Stimulated activated CD4-positive, alpha-beta T cell treated with anti-CD3 and anti-CD28 coated beads, TNF-alpha, amount 100 ng/mL, for 24 hours (primary cell): ENCODE measurements at places on chromosomes 4 and X.

DNA sequence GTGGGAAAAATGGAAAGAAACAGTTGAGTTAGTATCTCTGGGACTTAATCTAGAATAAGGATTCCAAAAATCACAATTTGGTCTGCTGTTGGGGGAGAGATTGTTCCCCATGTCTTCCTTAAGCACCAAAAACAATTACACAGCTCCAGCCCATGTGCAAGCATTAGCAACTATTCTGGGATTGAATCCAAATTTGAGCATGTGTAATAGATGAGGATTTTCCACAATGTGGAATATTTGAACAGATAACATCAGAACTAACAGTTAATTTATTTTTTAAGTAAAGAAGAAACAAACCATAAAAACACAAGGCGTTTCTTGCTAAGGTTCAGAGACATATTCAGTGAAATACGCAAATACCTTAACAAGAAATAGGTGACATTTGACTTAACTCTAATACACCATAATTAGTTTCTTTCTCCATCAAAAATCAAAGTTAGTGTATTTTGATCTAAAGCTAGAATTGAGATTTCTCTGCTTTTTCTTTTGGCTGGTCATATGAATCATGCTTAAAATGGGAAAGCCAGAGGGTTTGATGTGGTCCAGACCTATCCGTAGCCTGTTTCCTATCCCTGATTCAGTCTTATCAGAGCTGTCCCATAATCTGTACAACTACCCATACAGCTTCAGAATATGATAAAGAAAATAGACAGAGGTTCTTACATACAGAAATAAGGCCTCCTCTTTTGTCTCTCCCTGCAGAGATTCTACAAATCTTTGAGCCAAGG, 413.4 kb downstream of the PACRGL start:
- no peak for DNase-seq

DNA sequence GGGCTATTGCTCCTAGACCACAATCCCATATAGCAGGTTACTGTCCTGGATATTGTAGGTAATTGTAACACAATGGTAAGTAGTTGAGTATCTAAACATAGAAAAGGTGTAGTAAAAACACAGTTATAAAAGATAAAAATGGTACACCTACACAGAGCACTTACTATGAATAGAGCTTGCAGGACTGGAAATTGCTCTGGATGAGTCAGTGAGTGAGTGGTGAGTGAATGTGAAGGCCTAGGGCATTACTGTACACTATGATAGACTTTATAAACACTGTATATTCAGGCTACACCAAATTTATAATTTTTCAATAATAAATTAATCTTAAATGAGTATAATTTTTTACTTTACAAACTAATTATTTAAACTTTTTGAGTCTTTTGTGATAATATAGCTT, 425.7 kb downstream of the PABPC4L start:
- no peak for DNase-seq

DNA sequence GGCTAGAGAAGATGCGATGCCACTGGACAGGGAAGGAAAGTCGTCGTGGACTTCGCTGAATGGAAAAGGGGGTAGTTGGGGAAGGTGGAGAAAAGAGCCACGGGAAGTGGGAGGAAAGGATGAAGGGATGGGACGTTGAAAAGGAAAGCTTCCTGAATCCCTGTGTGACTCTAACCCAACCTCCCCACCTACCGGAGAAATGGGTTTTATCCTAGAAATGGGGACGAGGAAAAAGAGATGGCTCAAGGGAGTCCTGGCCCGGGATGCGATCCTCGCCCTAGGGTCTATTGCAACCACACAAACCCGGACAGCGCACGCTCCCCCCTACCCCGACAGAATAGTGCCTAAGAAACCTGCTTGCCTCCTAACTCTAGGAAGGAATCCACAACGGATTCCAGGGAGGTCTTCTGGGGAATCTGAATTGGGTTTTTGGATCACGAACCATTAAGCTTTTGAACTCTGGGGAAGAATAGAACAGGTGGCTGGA, 738 bp upstream of the TSPAN5 start:
- DNase-seq: no peak

DNA sequence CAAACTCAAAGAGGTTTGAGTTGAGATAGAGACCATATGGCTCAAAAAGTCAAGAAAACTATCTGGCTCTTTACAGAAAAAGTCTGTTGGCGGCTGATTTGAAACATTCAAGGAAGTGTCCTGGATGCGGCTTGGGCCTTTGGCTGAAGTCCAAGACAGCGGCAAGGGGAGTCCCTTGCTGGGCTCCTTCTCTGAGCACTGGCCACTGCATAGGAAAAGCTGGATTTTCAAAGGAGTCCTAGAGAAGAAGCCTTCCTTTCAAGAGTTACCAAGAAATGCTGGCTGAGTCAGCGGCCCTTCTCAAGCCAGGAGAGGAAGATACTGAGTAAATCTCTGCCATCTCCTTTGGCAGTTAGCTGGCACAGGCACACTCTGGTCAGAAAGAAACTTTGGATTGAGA, 12.1 kb downstream of the APLN start:
- no peak for DNase-seq

DNA sequence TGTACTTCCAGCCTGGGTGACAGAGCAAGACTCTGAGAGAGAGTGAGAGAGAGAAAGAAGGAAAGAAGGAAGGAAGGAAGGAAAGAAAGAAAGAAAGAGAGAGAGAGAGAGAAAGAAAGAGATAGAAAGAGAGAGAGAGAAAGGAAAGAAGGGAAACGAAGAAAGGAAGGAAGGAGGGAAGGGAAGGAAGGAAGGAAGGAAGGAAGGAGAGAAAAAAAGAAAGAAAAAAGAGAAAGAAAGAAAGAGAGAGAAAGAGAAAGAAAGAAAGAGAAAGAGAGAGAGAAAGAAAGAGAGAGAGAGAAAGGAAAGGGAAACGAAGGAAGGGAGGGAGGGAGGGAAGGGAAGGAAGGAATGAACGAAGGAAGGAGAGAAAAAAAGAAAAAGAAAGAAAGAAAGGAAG, 238.6 kb downstream of the ASMT start:
- no peak for DNase-seq

GRCh38 chr4:124903995-124904722, 191.6 kb upstream of the ANKRD50 start:
- DNase-seq: no peak

GRCh38 chr4:26837993-26838842, 22.4 kb upstream of the STIM2 start:
- DNase-seq: no peak

DNA sequence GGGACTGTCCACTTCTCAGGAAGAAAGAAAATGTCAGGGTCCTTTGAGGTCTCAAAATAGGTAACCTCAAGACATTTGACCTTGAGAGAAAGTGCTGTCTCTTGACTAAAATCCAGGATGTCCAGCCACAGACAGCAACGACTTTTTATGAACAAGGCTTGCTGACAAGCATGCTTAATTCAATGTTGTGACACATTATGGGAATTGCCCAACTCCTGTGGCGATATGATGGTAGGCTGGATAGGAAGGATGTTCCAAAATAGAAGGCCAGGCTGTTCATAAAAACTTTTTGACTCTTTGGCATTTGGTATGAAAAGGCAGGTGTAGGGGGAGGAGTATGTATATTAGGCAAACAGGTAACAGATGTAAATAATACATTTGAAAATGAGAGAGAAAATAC, 50.8 kb upstream of the EDNRA start:
- no peak for DNase-seq

GRCh38 chr4:159103384-159103990, 608 bp downstream of the RAPGEF2 start:
- no peak for DNase-seq

GRCh38 chr4:19945501-19945900, 306.2 kb upstream of the SLIT2 start:
- no peak for DNase-seq

- no peak for DNase-seq
These were observed 338 bp upstream of the KLHL2 start for GRCh38 chr4:165207016-165207430.

GRCh38 chrX:10381193-10381592, 224.4 kb downstream of the CLCN4 start:
- no peak for DNase-seq

- no peak for DNase-seq
These were observed 43.2 kb upstream of the FUNDC1 start for GRCh38 chrX:44585866-44586265.

DNA sequence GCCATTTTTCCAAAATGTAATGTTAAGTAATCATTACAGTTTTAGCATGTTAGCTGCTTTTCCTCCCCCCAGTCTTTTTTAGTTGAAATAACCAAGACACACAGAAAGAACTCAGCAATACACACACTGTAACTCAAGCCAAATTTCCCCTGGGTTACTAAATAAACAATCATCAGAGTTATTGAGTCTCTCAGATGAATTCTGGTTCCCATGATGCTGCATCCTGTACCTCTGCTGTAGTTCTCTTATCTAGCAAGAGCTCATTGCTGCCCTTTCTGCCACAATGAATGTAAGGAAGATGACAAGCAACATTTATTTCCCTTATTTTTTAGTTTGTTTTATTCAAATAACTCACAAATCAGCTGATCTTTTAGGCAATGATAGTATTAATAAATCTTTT, 185.1 kb downstream of the ARHGAP6 start:
- no peak for DNase-seq

GRCh38 chrX:43566170-43566569, 89.9 kb upstream of the MAOA start:
- no peak for DNase-seq

GRCh38 chrX:49002091-49002935, at the start of gene GRIPAP1:
TSS of gene GRIPAP1 (minus strand) at chrX:49002264. CDS start at chrX:49002229, 35 bp downstream.
- DNase-seq: peak; percentile 70

- no peak for DNase-seq
These were observed 55.1 kb downstream of the NBDY start for GRCh38 chrX:56783996-56784620.

- DNase-seq: peak; percentile 50
These were observed 85.7 kb upstream of the MTM1 start for GRCh38 chrX:150482537-150483206.

- DNase-seq: no peak
These were observed 125.9 kb downstream of the NSUN7 start for GRCh38 chr4:40875507-40876150.

DNA sequence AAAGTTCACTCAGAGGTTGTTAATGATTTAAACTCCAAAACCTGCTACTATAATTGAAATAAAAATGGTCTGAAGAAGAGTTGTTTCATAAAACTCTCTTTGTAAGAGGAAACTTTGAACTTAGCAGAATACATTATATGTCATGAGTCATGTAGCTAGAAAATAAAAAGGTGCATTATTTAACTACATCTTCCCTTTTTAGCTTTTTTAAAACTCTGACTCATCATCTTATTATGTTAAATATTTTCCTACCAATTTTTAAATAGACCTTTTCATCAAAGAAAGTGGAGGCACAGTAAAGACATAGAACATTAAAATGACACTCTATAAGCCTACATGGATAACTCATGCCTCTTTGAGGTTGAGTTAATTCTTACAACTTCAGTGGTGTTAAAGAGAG, 1.2 kb upstream of the ZNF827 start:
- no peak for DNase-seq

DNA sequence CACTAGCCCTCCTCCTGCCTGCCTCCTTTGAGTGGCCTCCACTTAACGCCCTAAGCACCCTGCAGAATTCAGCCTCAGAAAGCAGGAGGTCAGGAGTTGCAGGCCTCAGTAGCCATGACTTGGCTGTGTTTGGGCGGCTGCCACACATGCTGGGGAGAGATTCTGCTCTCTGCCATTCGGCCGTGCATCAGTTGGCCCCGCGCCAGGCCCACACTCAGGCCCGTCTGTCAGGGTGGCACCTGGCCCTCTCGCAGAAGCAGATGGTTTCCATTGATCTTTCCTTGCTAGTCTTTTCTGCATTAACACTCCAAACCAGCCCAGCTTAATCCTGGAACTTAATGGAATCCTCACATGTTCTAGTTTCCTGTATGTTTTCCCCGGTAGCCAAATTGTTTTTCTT, 30.7 kb upstream of the ATP6AP2 start:
- DNase-seq: no peak

- no peak for DNase-seq
These were observed 37.0 kb downstream of the NAT8L start for GRCh38 chr4:2096073-2096609.

GRCh38 chr4:88320224-88320779, 35.9 kb upstream of the PPM1K start:
- DNase-seq: no peak

DNA sequence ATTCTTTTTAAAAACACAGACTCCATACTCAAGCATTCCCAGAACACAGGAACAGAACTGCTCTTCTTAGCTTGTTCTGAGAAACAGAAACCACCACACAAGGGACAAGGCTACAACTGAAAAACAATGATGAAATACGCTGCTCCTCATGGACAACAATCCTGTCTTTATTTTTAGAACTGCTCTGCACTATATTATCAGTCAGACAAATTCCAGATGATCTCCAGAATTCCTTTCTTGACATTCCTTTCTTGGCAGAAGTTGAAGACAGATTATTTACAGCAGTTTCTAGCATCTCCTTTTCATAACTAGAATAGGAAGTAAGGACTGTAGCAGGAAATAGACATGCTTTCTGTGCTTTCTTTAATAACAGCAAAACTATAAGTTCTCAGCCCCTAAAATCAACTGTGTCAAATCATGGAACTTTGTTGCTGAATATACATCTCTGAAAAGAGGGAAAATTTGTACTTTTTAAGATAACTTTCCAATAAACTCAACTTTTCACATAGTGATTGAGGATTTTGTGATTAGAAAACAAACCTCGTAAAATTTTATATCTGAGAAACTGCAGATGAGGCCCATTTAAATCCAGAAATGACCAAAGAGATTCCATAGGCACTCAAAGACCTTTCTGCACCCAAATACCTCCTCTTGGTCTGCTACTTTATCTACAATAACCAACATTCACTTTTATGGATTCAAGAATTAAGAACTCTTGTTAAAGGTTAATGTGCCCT, 35.9 kb downstream of the ANTXR2 start:
- DNase-seq: no peak

DNA sequence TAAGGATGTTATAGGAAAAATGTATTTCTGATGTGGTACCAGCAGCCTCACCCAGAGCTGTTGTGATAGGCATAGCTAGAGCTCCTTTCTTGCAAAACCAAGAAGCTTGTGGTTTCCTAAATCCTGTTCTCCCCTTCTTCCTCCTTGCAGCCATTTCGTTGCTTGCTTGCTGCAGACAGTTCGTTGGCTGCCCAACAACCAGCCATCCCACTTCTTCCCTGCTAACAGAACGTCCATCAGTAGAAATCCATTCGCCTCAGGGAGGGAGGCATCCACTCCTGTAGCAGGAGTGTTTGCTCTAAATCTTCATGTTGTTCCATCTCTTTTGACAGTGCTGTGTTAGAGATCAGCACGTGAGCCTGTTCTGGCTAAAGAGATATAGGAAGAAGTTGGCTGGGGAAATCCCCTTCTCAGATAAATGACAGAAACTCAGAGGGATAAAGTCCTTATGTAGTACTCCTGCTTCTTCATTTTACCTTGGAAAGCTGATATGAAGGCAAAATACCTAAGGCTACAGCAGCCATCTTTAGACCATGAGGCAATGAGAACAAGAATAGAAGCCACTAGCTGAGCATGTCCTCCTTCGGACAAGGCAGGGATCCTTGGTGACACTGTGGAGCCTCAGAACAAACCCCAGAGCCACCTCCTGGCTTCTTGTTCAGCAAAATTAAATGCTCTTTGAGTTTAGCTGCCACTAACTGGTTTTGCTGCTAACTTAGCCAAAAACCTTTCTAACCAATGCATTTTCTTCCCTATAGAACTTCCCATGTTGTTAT, 68.4 kb upstream of the RELL1 start:
- DNase-seq: no peak
